ENCODE measurements at places on chromosomes 2 and 18. TPM values are rescaled to one million over a fixed set of nuclear protein-coding genes. Genes with fewer than 3 reads are reported as not detected.
A peak's percentile ranks its signal among the peaks of the same experiment; 100 is the strongest.

The CD207 gene
- 0.26 TPM for total RNA-seq

The DNAH7 gene
- total RNA-seq = 1.4 TPM

The TOGARAM2 gene
- total RNA-seq = 1.0 TPM

The ATG4B gene
- total RNA-seq = 92.4 TPM

The KRCC1 gene
- total RNA-seq = 55.8 TPM

The KRTCAP3 gene
- not detected for total RNA-seq

DNA sequence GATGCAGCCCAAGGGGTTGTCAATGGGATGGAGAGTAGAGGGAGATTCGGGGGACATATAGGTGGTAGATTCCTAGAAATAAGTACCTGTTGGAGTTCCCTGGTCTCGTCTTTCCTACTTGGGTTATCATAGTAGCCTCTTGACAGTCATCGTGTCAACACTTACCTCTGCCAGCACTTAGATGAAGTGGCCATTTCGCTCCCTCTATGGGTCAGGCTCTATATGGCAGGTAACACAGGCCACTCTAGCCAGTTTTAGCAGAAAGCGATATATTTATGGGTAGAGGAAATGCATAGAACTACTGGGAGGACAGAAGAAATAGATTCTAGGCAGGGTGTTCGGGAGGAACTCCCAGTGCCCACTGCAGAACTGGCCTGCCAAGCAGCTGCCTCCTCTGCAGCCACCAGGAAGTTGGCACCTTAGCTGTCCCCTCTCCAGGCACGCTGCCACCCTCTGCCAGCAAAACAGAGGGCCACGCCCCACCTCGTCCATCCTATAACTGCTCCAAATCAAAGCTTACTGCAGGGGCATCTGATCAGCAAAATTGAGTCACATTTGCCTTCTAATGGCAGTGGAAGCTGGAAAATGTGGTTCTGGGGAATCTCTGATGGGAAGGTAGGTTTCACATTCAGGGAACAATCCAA is 181.3 kb downstream of the INSIG2 start:
- no peak for DNase-seq

GRCh38 chr2:68108120-68108519 is 45.3 kb upstream of the C1D start:
- no peak for DNase-seq

- no peak for DNase-seq
Observed at GRCh38 chr2:215968499-215968898, 44.9 kb downstream of the MREG start.

- no peak for DNase-seq
Observed at GRCh38 chr2:128684523-128684922, 365.9 kb upstream of the HS6ST1 start.

- DNase-seq = no peak
Observed at GRCh38 chr18:49739275-49739674, 74.1 kb downstream of the ACAA2 start.

GRCh38 chr2:175837046-175837445 is 165.0 kb downstream of the LNPK start:
- DNase-seq = peak; percentile 73

DNA sequence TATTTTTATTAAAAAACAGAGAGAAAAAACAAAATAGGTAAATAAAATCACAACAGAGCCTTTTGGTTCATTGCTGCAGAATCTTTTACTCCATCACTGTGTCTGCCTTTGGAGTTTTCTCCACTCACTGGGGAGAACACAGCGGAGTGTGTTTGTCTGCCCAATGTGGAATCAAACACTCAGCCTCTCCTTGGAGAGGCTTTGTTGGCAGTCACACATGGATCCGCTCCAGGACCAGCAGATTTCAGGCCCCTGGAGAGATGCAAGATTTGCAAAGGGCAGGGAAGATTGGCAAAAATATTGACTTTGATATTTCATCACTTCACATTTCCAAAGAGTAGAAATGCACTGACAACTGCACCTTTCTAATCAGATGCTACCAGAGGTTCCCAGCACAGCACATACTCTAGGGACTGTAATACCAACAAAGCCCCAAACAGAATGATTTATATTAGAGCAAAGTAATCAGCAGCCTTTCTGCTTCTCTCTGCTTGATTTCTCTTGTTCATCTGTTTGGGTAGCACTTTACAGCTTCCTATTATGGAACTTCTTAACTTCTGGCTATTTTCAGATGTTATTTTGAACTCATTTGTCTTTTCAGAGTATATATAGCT is 1898.8 kb upstream of the PIK3C3 start:
- DNase-seq = no peak

DNA sequence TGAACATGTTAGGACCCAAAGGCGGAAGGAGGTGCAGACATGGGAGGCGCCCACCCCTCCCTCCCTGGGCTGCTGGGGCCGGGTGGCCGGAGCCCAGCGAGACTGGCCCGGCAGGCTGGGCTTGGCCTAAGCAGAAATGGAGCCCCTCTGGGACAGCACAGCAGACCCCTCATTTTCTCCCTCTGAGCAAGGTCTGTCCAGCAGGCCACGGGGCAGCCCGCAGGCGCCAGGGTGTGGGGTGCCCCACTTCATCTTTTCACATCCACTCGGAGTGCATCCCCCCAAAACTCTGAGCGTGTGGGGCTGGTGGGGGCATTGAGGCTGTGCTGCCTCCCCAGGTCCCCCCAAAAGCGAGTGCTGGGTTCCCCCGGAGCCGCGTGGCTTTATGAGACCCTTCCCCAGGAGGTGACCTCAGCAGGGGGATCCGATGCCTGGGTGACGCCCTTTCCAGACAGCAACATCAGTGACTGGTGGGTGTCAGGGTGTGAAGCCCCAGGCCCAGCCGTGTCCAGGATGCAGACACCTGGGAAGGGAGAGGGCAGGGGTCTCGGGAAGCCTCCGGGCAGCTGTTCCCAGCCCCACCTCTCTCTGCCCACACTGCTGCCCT is 36.7 kb upstream of the GPC1 start:
- DNase-seq = no peak

- no peak for DNase-seq
Observed at GRCh38 chr2:232647261-232647660, 13.9 kb downstream of the EFHD1 start.

DNA sequence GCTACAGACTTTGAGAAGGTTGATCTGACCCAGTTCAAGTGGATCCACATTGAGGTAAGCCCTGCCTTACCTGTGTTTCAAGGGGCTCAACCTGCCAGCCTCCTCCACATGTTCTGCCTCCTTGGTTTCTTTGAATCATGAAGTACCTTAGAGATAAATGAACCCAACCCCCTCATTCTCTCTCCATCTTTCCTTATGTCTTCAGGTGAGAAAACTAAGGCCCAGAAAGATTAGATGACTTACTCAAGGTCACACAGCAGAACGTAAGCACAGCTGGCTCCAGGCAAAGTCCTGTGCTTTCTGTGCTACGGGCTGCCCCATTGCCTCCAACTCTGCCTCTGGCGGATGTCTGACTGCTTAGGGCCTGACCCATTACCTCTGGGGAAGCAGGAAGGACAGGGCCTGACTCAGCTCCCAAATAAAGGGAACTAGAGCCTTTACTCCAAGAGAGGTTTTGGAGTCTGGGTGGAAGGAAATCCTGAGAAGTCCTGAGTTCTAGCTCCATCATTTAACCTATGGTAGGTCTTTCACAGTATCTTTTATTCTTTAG is 10.3 kb downstream of the KHK start:
- no peak for DNase-seq

DNA sequence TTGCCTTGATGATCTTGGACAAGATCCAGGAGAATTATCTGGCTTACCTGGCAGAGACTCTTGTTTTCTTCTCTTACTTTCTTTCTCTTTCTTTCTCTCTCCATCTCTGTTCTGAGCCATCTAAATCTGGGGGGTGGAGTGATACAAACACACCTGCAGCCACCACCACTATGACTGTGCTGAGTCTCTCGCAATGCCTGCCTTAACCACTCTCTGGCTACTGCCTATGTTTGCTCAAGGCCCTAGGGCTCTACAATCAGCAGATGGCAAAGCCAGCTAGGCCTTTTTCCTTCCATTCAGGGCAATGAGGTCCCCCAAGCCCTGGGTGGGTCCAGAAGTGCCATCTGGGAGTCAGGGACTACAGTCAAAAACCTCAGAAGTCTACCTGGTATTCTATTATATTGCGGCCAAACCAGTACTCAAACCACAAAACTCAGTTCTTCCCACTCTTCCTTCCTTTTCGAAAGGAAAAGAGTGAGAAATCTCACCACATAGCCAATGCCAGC is 978.9 kb upstream of the NXPH2 start:
- DNase-seq = no peak
